C1 segment of cervical spinal cord (tissue), 14 donors: ENCODE measurements at places on chromosomes 7 and 10.

DNA sequence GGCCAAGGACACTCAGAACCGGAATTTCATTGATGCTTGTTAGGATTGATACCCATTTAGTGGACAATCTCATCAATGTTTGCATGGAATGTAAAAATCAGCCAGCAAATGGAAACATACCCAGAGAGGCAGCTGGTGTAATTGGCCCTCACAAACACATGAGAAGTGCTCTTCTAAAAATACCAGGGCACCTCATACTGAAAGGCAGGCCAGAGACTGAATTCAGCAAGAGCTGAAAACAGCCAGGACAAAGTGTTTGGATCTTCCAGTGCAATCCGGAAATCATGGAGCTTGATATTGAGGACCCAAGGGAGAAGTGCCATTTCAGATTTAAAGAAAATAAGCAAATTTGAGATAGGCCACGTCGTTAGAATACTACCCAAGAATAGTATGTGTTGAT lies 498.6 kb downstream of the GALNT17 start:
- no peak for DNase-seq

GRCh38 chr10:23035569-23035968 lies 59.8 kb upstream of the MSRB2 start:
- DNase-seq = no peak

DNA sequence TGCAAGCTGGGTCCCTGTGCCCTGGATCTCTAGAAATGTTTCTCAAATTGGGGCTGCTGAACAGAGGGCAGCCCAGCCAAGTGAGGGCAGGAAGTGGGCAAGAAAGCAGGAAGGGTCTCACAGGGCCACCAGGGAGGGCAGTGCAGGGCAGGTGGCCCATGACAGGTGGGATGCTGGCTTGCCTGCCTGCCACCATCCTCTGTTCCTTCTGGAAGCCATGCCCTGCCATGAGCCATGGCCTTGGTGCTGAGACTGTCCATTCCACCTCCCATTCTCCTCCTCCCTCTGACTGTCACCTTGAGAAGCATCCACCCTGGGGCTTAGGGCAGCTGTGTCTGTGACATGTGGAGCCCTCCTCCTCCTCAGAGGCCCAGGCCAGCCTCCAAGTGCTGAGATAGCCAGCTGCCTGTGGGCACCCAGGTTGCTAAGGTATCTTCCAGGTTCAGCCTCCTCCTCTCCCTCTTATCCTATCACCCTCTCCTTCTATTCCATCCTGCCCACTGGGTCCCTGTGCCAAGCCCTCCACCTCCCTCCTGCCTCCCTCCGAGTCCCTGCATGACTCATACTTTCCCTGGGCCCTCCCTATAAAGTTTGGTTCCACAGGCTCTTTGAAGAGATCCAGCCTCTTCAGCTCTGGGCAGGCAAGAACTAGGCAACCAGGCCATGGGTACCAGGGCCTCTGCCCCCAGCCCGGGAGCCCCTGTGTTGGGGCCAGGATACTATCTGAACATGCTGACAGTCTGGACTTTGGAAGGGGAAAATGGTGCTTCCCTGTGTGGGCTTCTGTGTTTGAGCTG lies 1.3 kb downstream of the VSIR start:
- DNase-seq = peak; percentile 43

- DNase-seq = no peak
Measured at GRCh38 chr7:101234636-101235035, 3.0 kb downstream of the CLDN15 start.

DNA sequence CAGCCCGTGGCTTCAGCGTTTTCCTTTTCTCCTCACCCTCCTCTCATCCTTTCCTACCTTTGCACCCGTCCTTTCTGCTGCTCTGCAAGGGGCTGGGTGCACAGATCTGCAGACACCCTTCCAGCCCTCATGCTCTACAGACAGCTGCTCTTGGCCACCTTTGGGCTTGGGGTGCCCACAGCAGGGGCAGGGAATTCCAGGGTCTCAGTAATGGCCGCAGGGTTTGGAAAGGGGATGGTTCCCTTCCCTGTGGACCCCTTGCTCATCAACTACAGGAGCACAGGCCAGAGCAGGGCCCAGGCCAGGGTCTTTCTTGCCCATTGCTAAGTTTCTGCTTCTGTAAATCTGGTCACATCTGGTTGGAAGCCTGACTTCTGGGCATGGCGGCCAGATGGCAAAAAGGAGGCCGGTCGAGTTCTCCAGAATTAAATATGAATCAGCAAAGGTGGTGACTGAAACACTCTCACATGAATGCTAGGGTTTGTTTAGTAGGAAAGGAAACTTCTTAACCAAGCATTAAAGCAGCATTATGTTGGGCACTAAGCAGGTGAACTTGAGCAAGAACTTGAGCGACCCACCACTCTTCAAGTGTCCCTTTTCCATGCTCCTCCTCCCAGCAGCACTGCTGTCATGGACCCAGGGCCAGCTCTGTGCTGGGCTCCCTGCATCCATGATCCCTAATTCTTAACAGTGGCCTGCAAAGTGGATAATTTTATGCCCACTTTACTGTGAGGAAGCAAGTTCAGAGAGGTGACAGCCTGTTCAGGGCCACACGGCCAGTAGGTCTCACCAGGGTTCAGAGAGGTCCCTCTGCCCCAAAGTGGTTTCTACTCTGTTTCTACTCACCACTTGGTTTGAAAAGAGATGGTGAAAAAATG lies 1.5 kb downstream of the ECHDC3 start:
- DNase-seq = no peak

- DNase-seq = no peak
Measured at GRCh38 chr7:129095258-129095657, 40.3 kb upstream of the TNPO3 start.

- peak; percentile 37 for DNase-seq
Measured at GRCh38 chr7:4683884-4684565, 1.9 kb downstream of the FOXK1 start.

DNA sequence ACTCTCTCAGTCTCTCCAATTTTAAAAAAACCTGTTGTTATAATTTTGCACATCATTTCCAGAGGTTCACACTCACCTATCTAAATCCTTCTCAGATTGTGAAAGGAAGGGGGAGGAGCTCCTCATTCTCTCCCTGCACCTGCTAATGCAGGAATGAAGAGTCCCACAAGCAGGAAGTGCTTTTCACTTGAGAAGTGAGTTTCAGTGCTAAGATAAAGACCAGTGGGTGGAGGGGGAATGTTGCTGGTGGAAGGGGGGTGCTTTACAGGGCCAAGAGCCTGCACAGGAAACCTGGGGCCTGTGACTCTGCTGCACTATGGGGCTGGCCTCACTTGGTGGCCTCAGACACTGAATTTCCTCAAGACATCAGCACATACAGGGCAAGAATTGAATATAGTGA lies 176.4 kb downstream of the PTPN20 start:
- no peak for DNase-seq

DNA sequence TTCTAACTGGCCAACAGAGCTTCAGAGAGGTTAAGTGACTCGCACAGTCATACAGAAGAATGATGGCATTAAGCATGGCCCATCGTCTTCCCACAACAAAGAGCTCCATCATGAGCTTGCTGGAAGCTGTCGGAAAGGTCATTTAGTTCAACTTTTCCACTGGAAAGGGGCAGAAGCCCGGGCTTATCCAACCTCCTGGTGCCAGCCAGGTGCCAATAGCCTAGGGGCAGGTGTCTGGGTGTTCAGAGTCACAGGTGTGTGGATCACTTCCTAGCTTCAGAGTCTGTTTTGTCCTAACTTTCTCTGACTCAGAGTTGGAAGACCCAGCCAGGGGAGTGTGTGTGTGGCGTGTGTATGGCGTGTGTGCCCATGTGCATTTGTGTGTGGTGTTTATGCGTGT lies 1.3 kb upstream of the TRPV6 start:
- no peak for DNase-seq

DNA sequence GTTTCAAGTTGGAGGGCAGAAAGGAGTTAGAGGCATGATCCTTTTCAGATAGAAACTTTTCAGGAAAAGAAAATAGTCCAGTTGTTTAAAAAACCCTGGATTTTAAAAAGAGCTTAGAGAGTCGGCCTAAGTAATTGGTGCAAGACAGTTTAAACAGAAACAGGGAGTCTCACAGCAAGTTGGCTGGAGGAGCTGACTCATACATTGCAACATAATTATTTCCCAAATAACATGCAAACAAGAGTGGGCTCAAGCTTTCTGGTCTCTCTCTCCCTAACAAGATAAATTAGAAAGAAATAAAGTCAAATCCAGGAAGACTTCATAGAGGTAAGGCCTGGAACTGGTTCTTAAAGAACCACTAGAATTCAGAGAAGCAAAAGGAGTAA lies 100.3 kb upstream of the AGBL3 start:
- no peak for DNase-seq

DNA sequence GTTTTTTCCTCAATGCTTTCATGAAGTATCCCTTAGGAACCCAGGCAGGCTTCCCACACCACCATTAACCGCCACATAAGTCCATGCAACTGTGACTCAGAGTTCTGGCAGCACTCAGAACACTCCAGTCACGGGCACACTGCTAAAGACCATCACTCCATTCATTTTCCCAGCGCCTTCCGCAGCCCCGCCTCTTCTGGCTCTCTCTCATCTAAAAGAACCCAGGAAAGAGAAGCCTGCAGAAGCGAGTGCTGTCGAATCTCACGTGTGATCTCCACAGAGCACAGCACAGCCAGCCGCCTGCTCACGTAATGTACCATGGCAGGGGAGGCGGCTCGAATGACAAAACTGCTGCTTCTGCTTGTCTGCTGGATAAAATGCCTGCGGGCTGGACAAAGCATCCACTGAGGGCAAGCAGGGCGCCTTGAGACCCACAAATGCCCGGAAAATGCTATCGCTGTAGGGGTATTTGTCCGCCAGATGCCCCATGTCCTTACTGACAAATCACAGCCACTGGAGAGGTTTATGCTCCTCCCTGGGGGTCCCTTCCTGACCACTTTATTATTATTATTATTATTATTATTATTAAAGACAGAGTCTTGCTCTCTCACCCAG lies 1.8 kb downstream of the PSMG3 start:
- no peak for DNase-seq

GRCh38 chr7:5214641-5215040 lies 24.6 kb downstream of the WIPI2 start:
- no peak for DNase-seq

GRCh38 chr7:8201846-8202441 lies 60.0 kb downstream of the ICA1 start:
- no peak for DNase-seq

DNA sequence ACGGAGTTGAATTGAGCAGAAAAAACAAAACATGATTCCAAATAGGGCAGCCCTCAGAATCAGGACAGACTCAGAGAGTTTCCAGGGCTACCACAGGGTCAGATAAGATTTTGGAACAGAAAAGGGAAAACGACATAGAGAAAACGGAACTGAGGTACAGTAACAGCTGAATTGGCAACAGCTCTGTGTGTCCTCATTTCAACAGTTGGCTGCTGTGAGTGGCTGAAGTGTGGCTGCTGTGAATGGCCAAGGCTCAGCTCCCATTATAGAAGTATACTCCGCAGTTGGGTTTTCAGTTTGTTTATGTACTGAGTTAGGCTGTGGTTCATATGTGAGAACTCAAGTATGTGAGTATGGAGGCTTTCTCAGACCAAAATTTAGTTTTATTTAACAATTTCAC lies 32.0 kb downstream of the ANTXRL start:
- DNase-seq = no peak

- DNase-seq = no peak
Measured at GRCh38 chr10:129039406-129040370, 427.4 kb upstream of the MGMT start.

DNA sequence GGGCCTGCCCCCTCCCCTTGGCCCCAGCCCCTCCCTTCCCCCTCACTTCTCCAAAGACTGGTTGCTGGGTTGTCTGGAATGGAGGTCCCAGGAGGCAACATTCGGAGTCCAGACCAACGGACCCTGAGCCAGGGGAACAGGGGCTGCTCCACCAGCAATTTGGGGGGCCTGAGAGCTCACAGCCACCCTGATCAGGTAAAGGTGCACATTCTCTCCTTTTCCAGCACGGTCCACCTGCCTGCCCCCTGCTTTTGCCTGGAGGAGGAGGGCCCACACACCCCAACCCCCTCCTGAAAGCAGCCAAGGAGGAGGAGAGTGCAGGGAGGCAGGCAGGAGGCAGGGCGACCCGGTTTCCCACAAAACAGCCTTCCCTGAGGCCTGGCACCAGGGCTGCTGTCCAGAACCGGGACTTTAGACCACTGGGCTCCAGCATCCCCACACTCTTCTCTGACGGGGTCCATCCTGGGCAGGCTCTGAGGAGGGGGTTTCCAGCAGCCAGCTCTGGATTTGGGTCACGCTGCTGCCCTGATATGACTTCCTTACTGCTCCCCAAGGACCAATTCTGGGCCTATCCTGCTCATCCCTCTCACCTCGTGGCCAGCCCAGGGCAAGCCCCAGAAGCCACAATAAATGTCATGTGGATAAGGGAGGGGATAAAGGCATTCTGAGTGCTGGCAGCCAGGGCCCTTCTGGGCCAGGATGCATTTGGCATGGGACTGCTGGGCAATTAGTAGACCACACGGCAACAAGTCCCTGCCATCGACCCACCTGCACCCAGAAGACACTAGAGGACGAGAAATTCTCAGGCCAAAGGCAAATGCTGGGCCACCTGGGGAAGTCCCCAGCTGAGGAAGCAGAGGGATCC lies 1.1 kb upstream of the CAMK2B start:
- DNase-seq = no peak

DNA sequence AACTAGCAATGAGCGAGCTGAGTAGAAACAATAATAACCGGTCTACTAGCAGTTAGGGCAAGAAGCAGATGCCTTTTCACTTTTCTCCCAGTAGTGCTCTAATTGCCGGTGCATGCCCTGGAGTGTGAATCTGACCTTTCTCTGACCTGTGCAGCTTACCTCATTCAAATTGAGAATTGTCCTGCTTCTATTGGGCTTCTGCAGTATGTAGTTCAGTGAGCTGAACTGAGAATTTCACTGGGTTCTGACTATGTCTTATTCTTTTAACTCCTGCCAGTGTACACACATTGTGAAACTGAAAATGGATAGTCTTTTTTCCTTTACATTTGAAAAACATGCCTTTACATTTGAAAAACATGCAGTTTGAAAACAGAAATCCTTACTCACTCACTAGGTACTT lies 157.9 kb upstream of the GRM3 start:
- DNase-seq = no peak

GRCh38 chr10:17028798-17029197 lies 100.8 kb downstream of the CUBN start:
- DNase-seq = no peak

GRCh38 chr7:139791316-139791715 lies 13.5 kb upstream of the HIPK2 start:
- no peak for DNase-seq

GRCh38 chr10:19857876-19858275 lies 41.6 kb downstream of the PLXDC2 start:
- no peak for DNase-seq

- DNase-seq = no peak
Measured at GRCh38 chr7:20514364-20514763, 101.1 kb upstream of the ABCB5 start.

DNA sequence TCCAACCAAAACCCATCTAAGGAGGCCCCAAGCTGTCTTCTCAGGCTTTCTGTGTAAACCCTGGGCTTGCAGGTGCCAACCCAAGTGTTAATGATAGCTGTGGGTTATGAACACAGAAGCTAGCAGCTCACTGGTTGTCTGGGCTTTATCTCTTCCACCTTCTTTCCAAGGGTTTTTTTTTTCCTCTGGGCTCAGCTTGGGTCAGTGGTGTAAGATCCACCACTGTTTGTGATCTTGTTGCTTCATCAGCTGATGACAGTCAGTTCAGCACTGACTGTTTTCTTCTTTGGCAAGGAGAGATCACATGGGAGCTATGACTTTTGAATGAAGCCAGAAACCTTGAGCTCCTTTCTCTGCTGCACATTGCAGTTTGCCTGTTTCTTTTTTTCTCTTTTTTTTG lies 4.6 kb downstream of the GTPBP4 start:
- DNase-seq = no peak
